T1000 (cell line): ENCODE measurements at places on chromosomes 6 and 20.

DNA sequence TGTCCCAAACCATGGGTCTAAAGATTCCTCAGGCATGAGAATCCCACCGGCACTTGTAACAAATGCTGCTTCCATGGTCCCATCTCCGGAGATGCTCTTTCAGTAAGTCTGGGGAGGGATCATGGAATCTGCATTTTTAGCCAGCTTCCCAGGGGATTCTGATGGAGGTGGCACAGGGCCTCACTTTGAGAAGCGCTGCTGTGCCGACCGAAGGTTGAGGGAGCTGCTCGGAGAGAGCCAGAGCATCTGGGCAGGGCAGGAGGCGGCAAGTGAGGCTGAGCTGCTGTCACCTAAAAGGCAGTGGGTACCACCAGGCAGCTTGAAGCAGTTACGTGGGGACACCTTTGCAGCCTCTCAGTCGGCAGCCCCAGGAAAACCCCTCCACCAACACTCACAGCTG lies 100.2 kb upstream of the CDYL start:
- DNase-seq: no peak

DNA sequence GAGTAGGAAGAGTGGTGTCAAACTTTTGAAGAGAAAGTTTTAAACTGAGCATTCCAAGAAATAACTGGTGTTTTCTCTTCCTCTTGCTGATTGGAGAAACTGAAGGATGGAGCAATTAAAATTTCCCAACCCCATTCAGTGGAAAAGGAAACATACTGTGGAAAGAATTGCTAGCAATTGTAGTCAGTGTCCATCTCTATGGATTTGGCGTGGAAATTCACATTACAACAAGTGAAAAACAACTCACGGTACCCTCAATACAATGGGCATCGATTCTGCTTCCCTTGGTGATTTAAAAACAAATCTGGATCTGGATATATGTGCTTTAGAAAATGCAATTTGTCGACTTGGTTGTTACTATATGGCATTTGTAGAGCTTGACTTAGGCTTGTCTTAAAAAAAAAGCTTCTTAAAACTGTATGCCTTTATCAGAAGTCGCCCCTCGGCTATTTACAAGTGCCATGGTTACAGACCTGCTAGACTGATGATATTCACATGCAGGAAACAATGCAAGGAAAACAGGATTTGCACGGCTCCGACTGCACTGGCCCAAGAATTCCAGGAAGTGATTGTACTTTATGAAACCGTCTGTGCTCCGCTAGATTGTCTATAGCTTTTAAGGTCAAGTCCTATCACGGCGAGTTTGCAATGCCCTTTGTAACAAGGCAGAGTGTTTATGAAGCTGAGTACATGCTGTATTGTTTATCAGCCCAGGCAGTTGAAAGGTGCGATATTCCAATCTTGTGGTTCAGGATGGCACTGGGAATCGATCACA lies 131.7 kb upstream of the PHACTR1 start:
- DNase-seq: no peak

- no peak for DNase-seq
Observed at GRCh38 chr20:56391596-56392131, 351 bp downstream of the AURKA start.

DNA sequence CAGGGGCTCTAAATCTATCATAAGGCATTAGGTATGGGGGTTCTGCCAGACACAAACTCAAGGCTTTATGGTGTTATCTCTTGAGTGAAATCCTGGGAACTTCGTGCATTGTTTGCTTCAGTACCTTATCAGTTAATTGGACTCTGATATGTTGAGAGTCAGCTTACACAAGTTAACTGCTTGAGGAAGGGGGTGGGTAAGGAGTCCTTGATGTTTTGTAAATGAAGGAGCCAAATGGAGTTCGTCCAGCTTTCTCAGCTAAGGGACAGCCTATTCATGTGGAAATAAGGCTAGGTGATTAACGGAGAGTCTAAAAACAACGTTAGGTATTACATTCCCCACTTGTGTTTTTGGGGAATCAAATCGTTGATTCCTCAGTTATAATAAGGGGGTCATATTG lies 157.4 kb downstream of the TRIM27 start:
- no peak for DNase-seq

DNA sequence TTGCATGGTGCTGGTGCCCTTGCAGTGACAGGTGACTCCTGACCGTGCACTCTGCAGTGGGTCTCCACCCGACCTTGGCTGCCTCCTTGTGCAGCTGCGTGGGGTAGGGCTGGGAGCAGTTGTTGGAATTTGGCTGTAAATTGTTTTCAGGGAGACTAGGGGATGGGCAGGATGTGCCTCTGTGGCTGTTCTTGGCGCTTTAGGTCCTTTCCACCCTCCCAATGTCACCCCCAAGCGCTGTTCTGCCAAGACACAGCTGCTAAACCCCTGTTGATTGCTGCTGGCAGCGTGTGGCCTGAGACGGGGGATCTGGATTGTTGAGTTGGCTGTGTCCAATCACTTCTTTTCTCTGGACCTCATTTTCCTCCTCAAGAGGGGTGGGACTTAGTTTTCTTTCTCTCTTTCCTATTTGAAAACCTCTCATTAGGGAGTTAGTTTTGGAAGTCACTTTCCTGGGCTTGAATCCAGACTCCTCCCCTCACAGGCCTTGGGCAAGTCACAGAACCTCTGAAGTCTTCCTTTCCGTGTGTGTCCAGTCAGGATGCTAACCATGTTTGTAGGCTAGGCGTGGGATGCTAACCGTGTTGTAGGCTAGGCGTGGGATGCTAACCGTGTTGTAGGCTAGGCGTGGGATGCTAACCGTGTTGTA lies 8.5 kb downstream of the IGF2R start:
- DNase-seq: no peak

DNA sequence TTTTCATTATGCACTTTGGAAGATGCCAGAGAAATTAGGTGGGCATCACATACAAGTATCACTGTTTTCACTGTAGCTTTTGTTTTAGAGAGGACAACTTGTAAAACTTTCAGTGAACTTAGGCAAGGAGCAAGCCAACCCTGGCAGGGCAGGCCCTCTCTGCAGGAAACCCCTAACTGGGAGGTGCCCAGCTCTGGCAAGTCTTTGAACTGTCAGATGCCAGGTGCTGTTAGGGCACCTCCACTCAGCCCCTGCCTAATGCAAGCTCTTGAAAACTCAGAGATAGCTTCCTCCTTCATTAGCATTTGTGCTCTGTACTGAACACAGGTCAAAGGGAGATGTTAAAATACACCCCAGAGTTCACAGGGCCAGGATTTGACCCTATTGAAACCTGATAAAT lies 774.2 kb upstream of the FLRT3 start:
- DNase-seq: no peak

- DNase-seq: no peak
Observed at GRCh38 chr20:40441771-40442170, 247.3 kb downstream of the MAFB start.

DNA sequence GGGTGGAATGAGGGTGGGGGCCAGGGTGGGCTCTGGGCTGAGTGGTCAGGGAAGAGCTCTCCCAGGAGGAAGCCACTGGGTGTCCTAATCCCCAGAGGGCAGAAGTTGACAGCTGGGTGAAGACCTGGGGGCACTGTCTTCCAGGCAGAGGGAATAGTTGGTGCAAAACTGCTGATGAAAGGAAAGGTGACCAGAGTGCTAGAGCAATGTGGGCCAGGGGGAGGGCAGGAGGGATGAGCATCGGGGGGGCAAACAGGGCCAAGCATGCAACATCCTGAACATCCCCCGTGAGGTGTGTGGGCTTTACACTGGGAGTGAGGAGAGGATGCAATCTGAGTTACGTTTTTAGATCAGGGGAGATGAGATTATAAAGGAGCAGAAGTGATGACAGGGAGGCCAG lies 97.8 kb downstream of the NOL4L start:
- no peak for DNase-seq

DNA sequence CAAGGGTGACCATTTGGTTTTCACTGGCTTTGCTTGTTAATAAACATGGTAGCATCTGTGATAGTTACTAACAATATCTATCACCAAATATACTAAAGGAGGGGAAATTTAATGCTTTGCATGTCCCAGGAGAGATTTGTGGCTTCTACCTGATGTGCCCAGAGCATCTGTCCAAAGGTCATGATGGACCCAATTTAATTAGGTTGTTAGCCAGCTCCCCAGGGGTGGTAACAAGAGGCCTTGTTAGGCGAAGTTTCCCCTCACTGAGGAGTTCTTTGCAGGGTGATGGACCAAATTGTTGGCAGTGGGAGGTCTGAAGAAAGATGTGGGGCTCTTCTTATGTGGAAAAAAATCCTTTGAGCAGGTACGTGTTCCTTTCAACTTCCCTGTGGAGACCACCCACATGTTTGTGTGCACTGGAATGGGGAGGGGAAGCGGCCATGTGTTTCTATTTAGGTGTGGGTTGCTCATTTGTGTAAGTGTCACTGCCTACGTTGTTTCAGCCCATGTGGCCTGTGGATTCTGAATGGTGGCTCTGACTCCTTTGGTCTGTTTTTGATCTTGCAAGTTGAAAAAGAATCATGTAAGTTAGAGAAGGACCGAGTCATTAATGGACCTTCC lies 137.6 kb downstream of the CLIC5 start:
- no peak for DNase-seq

DNA sequence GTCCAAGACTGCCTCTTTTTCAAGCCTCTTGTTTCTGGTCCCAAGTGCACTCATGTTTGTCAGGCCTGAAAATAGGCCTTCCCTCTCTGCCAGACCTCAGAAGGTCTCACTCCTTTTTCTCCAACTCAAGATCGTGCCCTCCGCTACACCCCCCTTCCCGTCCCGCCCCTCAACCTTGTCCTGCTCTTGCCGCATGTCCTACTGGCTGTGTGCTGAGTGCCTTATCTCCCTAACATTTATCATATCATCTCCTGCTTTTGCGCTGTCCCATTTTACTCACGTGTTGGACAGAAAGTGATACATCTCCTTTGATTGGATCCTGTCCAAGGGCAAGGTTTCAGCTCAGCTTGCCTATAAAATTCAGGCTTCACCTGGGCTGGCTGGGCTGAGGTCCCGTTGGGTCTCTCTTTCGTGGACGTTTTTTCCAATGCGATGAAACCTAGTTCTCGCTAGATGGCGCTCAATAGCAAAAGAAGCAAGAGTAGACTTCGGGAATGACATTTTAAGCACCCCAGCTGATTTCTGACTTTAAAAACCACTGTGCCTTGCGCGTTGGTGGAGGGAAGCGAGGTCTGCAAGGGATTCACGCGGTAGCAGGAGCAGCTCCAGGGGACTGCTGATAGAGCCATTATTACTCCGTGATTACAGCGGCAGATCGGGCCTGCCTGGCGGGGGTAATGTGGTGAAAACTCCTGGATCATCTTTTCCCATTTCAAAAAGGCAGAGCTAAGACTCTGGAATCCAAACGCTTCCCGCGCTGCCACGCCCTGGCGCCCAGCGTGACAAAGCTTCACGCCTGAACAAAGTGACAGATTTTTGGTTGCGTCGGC lies 137.6 kb downstream of the IMPG1 start:
- peak; percentile 59 for DNase-seq

- DNase-seq: no peak
Observed at GRCh38 chr6:118187568-118188164, 280.6 kb downstream of the SLC35F1 start.

GRCh38 chr6:17628873-17629272 lies 28.8 kb downstream of the FAM8A1 start:
- no peak for DNase-seq

GRCh38 chr6:53805725-53806124 lies 10.9 kb downstream of the LRRC1 start:
- no peak for DNase-seq

DNA sequence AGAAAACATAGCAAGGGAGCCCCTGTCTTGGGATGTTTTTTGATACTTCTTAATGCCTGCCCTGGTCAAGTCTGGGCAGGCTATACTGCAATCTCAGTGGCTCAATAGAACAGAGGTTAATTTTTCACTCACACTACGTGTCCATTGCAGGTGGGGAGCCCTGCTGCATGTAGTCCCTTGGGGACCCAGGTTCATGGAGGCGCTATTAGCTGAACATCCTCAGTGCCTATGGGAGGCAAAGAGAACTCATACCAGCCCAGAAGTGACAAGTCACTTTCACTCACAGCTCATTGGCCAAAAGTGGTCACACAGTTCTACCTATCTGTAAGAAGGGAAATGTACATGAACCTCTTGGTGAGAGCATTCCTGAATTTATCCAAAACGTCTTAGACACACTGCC lies 23.2 kb downstream of the CGA start:
- no peak for DNase-seq

GRCh38 chr20:61106438-61106837 lies 145.6 kb upstream of the CDH4 start:
- DNase-seq: no peak

GRCh38 chr6:166655713-166656229 lies 28.7 kb upstream of the RPS6KA2 start:
- no peak for DNase-seq

- no peak for DNase-seq
Observed at GRCh38 chr20:10133532-10133931, 85.1 kb upstream of the SNAP25 start.

- DNase-seq: no peak
Observed at GRCh38 chr6:153618371-153619322, 420.4 kb upstream of the OPRM1 start.

DNA sequence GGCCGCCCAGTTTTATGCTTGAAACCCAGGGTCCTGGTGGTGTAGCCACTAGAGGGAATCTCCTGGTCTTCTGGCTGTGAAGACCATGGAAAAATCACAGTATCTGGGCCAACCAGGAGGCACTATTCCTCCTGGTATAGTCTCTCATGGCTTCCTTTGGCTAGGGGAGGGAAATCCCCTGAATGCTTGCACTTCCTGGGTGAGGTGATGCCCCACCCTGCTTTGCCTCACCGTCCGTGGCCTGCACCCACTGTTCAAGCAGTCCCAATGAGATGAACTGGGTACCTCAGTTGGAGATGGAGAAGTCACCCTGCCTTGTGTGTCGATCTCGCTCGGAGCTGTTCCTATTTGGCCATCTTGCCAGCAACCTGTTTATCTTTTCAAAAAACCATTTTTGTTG lies 10.1 kb upstream of the ZNF337 start:
- no peak for DNase-seq

GRCh38 chr20:35942243-35942642 lies 12.1 kb downstream of the SCAND1 start:
- DNase-seq: no peak

- DNase-seq: no peak
Observed at GRCh38 chr6:24655215-24655614, 9.2 kb upstream of the KIAA0319 start.

- no peak for DNase-seq
Observed at GRCh38 chr20:54148947-54149764, 24.6 kb downstream of the CYP24A1 start.

GRCh38 chr6:157685596-157686280 lies 137.3 kb upstream of the SNX9 start:
- no peak for DNase-seq

DNA sequence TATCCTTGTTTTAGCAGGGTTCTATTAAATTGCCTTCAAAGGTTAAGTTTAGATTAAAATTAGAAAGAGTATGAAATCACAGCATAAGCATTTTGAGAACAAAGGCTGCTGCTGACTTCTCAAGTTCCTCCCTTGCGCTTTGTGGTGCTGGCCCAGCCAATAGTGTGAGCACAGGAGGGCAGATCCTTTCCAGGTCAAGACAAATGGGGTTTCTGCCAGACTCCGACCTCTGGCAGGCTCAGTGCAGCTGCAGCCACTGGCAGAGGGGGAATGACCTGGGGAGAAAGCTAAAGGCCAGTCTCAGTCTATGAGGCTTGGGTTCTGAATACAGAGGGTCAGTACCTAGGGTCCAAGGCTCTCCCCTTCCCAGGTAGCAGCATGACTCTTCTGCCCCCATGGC lies 27.0 kb downstream of the CLIC5 start:
- DNase-seq: no peak
